ENCODE measurements at places on chromosomes 5 and 9.

GRCh38 chr5:65102371-65102975, 333.7 kb downstream of the CWC27 start:
- peak; percentile 14 for DNase-seq

DNA sequence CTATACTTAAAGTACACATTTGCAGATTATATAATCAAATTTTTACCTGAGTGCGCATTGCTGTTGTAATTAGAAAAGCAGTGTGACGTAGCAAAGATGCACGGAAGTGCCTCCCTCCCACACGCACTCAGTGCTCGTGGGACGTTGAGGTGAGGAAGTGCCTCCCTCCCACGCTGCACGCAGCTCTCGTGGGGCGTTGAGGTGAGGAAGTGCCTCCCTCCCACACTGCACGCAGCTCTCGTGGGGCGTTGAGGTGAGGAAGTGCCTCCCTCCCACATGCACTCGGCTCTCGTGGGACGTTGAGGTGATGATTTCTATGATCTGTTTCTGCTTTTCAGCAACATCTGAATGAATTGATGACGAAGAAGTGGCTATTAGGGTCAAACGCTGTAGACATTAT, 21.0 kb downstream of the EXOC3 start:
- DNase-seq: no peak

- no peak for DNase-seq
Measured at GRCh38 chr9:71303351-71303750, 181.9 kb upstream of the TRPM3 start.

DNA sequence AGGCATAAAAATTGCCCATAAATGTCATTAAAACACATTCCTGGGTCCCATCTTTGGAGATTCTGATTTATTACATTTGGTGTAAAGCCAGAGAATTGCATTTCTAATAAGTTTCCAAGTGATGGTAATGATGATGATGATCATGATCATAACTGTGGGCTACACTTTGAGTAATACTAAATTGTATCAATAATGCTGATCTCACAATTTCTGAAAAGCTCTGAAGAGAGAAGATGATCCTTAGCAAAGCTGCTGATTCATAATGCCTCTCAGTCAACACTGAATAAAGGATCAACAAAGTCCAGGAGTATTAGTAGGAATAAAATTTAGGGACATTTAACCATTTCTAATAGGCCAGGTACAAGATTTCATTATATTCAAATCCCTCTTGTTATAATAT, 434.5 kb downstream of the CAAP1 start:
- DNase-seq: no peak

DNA sequence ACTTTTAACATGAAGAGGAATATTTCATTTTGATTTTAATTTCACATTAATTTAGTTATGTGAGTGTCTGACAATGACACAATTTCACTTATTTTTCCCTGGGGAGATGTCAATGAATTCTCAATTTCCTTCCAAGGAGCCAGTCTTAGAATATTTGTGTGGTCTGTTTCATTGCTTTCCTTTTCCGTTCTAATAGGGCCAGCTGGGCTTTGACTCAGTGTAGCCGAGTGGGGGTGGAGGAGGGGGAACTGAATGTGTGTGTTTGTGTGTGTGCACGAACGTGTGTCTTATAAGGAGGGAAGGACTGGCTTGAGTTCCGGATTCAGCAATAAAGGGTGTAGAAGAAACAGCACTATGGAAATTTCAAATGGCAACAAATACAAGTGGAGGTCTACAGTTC, 100.0 kb downstream of the BASP1 start:
- no peak for DNase-seq

GRCh38 chr5:150026682-150027172, 26.2 kb downstream of the HMGXB3 start:
- peak; percentile 96 for DNase-seq

DNA sequence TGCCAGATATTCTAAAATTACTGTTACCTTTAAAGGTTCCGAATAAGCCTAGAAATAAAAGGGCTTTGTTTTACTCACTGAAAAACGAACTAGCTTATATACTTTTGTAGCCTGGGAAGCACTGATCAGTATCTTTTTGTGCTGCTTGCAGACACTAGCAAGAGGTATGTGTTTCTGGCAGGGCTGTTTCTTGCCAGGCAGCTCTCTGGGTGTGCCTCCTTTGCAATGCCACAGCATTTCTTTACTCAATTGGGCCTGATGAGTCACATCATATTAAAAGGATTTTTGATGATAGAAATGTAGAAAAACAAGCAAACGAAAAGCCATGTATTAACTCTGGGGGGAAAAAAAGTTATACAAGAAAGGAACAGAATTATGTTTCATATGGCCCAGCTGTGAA, 35.6 kb downstream of the CD180 start:
- no peak for DNase-seq

DNA sequence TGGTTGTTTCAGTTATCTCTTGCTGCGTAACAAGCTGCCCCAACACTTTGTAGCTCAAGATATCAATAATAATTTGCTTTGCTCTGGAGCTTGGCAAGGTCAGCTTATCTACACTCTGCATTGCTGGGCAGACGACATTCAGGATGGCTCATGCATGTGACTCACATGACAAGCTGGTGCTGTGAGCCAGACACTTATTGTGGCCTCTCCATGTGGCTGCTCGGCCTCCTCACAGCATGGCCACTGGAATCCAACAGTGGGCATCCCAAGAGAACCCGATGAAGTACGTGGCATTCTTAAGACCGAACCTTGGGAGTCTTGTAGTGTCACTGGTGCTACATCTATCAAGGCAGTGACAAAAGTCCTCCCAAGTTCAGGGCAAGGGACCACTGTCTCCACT, 94.2 kb upstream of the MVB12B start:
- DNase-seq: no peak

GRCh38 chr5:172509405-172509781, 55.1 kb upstream of the SH3PXD2B start:
- DNase-seq: no peak

DNA sequence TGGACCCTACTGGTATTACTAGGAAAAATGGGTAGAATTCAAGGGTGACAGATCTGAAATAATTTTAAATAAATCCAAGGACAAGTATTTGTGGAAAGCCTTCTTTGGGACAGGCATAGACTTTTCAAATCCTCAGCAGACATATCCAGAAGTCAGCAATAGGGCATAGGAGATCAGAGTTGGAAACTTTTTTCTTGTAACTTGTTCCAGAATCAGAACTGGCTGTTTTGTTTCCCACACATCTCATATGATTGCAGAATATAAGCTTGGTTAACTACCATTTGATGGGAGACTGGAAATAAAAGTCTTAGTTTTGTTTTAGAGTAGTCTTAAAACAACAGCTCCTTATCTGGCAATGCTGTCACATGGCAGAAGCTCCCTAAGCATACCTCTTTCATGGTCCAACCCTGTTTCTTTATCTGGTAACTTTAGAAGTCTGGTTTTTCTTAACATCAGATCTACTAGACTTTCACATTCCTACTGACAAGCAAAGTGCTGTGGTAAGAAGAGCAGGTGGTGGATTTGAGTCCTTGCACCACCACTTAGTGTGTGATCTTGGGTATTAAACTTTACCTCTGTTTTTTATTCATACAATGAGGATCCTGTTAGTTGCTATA, 25.1 kb downstream of the XRCC4 start:
- DNase-seq: peak; percentile 70

DNA sequence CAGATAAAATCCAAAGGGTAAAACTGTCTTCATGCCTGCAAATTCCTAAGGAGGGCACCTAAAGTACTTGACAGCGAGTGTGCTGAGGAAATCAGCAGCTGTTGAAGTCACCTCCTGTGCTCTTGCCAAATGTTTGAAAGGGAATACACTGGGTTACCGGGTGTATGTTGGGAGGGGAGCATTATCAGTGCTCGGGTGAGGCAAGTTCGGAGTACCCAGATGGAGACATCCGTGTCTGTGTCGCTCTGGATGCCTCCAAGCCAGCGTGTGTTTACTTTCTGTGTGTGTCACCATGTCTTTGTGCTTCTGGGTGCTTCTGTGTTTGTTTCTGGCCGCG, 727 bp upstream of the ADRB2 start:
- peak; percentile 62 for DNase-seq

DNA sequence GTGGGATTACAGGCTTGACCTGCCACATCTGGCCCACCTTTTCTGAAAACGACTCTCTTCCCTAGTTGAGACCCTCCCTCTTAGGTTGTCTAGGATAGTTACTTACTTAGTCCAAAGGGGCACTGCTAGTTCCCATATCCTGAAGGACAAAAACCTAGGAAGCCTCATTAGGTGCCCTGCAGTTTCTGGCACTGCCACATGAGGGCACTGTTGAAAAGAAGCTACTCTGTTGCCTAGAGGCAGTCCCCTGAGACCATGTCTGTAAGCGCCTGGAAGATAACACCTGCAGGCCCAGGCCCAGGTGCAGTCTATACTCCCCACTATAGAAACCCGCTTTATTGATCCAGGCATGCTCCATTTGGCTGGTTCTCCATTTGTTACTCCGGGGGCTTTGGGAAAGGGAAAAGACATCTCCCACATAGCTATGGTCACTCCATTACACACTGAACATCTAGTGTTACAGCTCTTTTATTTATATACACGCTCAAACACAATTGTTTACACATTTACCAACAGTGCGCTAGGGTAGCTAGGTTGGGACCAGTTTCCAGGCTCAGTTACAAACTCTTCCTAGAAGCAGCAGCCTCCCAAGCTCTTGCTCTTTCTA, 73.4 kb upstream of the PPARGC1B start:
- peak; percentile 51 for DNase-seq

DNA sequence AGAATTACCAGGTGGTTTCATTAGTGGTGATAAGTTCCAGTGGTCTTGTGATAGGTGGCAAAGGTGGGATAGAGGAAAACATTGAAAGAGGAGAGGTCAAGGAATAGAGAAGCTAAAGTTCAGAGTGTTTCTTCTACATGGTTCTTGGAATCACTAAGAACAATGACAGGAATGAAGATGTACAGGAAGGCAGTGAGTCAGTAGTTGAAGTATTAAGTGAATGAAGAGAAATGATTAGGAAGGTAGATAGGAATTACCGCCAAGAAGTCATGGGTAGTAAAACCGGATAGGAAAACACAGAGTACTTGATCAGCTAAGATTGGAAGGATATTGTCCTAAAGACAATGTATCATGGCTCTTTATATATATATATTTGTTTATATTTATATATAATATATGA, 37.9 kb upstream of the RASA1 start:
- DNase-seq: no peak

DNA sequence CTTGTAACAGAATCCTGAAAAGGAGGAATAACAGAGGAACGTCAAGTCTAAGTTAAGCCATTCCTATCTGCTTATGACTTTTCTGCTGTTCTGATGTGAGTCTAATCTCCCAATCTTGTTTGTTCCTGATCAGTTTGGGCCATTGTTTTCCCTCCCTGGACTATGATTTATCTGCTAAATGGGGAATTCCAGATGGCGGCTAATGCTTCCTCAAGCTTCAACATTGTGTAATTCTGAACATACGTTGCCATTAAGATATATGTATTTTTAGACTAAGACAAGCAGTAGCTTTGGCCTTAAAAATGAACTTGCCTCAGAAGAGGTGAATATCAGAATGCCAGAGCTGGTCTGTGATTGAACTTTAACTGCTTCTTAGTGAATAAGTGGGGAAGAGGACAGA, 142.7 kb downstream of the PRKACG start:
- DNase-seq: no peak

GRCh38 chr5:133675376-133676154, 63.2 kb upstream of the FSTL4 start:
- DNase-seq: no peak

GRCh38 chr5:69276422-69277174, 41.9 kb downstream of the CDK7 start:
- DNase-seq: no peak

- no peak for DNase-seq
Measured at GRCh38 chr9:94881940-94882339, 155.4 kb downstream of the AOPEP start.

DNA sequence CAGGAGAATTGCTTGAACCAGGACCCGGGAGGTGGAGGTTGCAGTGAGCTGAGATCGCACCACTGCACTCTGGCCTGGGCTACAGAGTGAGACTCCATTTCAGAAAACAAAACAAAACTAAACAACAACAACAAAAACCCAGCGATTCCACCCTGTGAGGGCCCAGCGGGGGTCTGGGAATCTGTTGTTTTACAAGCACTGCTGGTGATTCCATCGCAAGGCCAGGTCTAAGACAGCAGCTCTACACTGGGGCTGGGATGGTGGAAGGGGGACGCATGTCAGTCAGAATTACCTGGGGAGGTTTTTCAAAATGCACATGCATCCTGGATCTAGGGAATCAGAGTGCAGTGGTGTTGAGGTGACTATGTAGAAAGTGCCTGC, 90.9 kb downstream of the ANKRD55 start:
- DNase-seq: no peak

GRCh38 chr5:98299435-98299834, 474.0 kb upstream of the RGMB start:
- DNase-seq: no peak

DNA sequence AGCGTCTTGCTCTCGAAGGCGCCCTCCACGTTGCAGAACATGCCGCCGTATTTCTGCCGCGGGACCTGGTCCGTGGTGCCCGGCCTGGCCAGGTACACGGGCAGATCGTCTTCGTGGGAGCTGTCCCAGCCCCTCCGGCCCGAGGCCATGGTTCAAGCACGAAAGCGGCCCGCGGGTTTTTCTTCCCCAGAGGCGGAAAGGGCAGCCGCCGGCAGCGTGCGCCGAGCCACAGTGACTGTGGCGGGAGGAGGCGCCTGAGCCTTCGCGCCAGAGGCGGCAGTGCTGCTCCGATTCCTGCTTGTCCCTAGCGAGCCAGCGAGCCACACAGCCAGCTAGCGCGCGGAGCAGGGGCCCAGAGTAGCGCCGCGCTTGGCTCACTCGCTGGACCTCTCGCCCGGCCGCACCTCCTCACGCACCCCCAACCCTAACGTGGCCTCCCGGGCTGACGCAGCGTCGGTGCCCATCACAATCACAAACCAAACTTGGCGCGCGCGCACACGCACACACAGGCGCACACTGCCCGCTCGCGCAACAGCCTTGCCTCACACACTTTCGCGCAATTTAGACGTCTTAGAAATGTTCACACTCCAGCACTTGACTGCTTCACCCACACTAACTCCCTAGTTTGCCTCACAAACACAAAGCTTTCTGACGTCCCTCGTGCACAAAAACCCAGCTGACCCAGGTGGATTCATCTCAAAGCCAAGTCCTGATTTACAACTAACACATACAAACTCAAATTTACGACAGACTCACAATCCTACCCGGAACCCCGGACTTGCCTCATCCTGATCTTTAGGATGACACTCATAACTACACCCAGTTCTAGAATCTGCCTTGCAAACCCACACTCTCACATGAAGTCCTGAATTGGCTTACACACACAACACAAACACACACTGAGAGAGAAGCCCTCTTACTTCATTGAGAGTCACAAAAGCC, at the start of gene DPYSL3:
Gene DPYSL3, minus strand, starts transcription at position 359 of the 942 bp plus-strand sequence. Its CDS starts 210 bp downstream, at position 149.
- peak; percentile 5 for DNase-seq

- no peak for DNase-seq
Measured at GRCh38 chr9:98809311-98810101, 2.0 kb downstream of the GALNT12 start.

Measured in hematopoietic multipotent progenitor cell treated with erythropoietin and hydrocortisone succinate and interleukin-3 and kit ligand, for 8 days (in vitro differentiated cells).